ENCODE measurements at places on chromosomes 5 and 9.
A peak's percentile ranks its signal among the peaks of the same experiment; 100 is the strongest.

DNA sequence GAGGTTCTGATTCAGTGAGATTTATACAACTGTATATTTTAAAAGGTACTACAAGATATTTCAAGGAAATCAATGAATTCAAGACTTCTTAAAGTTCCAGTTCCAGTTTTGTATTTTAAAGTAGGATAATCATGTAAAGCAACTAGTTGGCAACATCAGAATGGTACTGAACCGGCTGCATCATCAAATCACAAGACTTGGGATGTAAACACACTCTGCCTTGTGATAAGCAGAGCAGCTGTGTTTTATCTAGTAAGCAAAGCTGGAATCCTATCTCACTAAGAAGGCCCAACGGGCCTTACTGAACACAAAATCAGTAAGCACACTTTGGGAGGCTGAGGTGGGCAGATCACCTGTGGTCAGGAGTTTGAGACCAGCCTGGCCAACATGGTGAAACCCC, 327.2 kb upstream of the NREP start:
- DNase-seq: no peak

DNA sequence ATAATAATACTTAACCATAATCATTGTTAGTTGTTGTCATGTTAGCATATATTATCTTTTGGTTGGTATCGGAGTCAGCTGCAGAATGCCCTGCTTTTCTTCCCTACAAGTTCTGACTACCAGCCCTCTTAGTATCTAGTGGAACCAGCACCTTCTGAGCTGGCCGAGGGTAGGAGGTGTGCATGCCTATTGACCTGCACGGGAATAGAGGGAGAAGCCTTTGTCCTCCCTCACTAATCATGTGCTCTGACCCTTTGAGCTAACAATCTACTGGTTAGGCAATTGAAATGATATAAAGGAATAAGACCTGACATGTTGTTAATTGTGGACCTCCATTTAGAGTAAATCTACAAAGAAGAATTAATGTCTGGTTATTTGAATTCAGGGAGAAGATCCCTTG, 4.1 kb downstream of the PCSK5 start:
- DNase-seq: no peak

- no peak for DNase-seq
Measured at GRCh38 chr5:159894149-159894720, 22.0 kb upstream of the ADRA1B start.

DNA sequence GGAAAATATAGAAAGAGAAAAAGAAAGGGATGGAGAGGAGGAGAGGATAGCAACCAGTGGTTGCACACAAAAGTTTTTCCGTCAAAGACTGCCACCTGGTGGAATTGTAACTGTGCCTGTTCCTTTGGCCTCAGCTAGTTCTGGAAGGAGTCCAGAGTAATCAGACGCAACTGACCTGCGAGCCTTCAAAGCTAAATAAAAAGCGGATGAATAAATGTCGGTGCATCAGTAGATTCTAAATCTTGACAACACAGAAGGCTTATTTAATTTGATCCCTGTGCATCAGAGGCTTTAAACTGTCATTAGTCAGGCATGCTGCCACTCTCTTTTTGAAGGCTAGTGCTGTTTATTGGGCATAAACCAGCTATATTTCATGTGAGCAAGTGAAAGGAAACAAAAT, 132.9 kb upstream of the ACO1 start:
- DNase-seq: no peak

DNA sequence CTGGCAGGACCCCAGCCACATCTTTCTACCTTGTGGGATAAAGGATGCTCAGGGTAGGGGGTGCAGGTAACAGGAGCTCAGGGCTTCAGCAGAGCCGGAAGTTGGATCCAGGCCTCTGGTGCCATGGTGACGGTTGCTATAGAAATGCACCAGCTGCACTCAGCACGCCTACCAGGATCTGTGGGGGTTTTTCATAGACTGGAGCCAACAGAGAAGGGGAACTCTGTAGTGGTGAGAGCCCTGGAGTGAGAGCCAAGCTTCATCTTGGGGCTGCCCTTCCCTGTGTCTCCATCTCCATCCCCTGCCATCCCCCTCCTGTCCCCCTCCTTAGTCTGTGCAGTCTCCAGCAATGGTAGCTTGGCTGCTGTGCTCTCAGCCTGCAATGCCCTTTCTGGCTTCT, 27.5 kb upstream of the BOD1 start:
- no peak for DNase-seq

- no peak for DNase-seq
Measured at GRCh38 chr9:123102375-123103113, 69.1 kb downstream of the GPR21 start.

DNA sequence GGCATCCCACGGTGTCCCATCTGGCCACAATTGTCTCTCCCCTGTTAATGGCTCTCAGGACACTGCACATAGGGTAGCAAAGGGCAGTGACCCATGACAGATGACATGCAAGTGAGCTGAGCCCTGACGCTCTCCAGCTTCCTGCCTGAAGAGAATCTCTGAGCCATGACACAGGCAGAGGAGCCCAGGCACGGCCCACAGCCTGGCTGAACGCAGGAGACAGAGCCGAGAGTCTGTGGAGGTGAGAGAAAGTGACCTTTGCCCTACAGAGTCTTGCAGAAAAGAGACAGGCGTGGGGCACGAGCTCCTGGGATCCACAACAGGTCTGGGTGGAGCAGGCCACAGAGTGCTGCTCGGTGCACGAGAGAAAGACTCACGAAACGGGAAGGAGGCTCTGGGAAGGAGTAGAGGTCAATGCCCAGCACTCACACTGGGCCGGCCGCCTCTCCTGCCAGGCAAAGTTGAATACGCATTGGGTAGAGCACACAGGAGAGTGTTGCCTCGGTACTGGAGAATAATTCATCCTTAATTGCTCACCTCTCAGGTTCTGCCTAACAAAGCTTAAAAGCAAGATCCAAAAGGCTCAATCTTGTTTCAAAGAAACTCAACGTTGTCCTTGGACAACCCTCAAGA, 90.3 kb downstream of the MRPL36 start:
- no peak for DNase-seq

- no peak for DNase-seq
Measured at GRCh38 chr9:124754289-124754688, 16.8 kb downstream of the NR6A1 start.

- no peak for DNase-seq
Measured at GRCh38 chr5:176778921-176779465, 31.4 kb upstream of the UNC5A start.

GRCh38 chr5:1641560-1642166, 117.9 kb upstream of the LPCAT1 start:
- DNase-seq: peak; percentile 71

DNA sequence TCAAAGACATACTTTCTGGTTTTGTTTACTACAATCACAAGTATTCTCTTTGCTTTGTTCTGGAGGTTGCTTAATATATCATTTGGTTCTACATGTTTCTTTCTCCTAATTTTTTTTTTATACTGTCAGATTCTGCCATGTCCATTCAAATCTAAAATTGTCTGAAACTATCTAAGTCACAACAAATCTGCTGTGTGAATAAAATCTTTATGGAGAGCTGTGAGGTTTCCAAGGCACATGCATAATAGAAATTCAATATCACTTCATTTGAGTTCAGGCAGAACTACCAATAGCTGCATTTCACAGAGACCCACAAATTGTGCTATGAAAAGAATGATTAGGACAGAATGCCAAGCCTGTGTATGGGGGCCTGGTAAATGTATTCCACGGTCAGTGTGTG, 346.9 kb upstream of the ARRDC3 start:
- no peak for DNase-seq

GRCh38 chr5:4735261-4735660, 404.9 kb upstream of the ADAMTS16 start:
- DNase-seq: no peak

GRCh38 chr5:135810188-135810943, 24.1 kb upstream of the SLC25A48 start:
- no peak for DNase-seq

DNA sequence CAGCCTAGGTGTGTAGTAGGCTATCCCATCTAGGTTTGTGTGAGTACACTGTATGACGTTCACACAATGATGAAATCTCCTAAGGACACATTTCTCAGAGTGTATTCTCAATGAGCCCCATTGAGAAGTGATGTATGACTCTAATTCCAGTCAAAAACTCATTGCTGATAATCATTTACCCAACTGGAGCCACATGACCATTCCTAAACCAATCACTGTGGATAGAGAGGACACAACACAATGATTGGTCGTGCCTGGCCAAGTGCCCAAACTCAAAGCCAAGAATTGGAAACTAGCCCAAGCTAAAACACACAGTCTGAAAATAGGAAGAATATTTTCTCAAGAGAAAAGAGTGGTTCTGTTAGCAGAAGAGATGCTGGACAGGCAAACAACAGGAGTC, 191.2 kb downstream of the ZNF462 start:
- DNase-seq: no peak

DNA sequence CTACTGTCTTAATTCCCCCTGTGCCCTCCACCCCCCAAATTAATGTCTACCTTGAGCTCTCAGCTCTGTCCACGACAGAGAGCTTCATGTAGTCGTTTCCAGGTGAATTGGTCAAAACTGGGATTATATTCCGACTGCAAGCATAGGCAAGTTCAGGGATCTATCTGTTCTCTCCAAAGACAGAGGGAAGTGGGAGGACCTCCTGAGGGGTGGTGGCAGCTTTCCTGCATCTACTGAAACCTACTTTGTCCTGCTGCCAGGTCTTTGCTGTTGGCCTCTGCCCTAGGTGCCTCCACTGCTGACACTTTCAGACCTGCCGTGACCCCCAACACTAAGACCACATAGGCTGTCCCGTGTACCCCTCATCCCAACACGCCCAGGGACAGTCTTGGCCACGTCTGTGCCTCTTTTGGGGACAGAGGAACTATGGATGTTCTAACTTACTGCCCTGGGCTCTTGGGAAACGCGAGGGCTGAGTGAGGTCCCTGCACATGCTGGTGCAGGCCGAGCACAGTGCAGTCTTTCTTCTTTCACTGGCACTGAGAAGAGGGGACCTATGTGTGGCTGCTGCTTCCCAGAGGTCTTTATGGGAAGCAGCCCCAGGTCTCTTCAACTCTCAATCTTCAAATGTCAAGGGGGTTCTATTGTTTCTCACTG, 125.6 kb downstream of the NTRK2 start:
- no peak for DNase-seq

- no peak for DNase-seq
Measured at GRCh38 chr5:81395262-81395661, 1.3 kb upstream of the ACOT12 start.

DNA sequence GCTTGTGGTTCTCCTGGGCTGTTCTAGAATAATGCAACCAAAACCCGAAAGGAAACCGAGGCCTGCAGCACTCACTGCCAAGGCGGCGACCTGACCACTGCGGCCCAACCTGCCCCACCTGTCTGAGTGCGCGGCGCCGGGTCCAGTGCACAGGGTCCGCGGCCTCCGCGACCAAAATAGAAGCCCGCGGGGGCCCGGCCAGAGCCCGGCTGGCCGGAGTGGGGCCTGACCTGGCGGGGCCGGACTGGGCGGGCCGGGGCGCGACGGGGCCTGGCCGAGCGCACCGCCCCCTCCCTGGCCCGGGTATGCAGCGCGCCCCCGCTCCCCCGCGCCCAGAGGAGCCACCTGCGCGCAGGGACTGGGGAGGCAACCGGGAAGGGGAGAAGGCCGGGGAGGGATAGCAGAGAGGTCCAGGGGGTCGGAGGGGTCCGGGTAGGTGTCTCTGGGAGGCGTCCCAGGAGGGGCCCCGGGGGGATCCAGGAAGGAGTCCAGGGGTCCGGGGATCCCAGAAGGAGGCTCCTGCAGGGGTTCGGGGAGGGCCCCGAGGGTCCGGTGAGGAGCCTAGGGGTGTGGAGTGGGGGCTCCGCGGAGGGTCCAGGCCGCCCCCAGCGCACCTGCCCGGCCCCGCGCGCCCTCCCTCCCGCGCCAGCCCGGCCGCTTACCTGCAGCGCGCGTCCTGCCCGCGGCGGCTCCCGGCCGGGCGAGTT, 503 bp downstream of the SEMA4D start:
- no peak for DNase-seq

- DNase-seq: no peak
Measured at GRCh38 chr9:9122230-9122875, 1322.8 kb upstream of the DMAC1 start.

DNA sequence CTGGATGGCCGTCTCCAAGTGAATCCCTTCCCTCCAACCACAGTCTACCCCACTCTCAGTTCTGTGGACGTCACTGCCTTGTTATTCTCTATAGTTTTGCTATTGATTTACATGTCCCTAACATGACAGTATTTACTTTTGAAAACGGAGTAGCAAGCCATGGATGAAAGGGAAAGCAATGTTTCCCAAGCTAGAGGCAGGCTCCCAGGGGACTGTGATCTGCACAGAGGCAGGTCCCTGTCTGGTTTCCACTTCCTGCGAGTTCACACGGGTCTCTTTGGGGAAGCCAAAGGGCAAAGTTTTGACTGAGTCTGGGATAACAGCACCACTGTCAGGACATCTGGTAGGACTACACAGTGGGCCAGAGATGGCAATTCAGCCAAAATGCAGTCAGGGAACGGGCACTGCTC, 12.7 kb downstream of the C9orf153 start:
- no peak for DNase-seq

GRCh38 chr5:73420666-73421065, 27.9 kb downstream of the FOXD1 start:
- no peak for DNase-seq

- no peak for DNase-seq
Measured at GRCh38 chr9:69249337-69249736, 75.3 kb downstream of the TJP2 start.

DNA sequence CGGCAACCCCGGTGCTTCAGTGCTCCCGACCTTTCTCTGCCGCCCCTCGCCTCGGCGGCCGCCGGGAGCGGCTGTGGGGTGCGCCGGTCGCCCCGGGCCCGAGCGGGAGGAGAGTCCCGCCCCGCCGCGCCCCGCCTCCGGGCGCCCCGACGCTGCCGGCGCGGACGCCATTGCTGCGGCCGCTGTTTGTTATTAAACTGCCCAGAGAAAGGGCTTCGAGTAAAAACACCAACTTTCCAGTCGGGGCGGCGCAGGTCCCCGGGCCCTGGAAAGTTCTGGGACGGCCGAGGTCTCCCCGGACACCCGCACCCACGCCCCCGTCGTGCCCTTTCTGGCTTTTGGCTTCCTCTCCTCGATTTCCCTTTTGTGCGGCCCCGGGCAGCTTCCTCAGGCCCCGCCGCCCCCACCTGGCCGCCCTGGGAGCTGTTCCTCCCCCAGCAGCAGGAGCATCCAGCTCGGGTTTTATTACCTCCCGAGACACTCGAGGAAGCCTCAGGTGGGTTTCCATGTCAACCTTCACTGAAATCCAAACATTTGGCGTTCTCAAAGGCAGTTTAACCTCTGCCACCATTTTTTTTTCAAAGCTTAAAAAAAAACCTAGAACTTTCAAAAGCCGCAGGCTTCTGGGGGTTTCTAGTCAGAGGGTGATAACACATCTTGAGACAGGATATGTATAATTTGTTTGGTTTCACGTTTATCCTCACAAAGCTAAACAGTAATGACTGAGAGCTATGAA, 334.4 kb downstream of the CWC27 start:
- peak; percentile 39 for DNase-seq

- DNase-seq: no peak
Measured at GRCh38 chr9:135309763-135310125, 169.8 kb upstream of the PPP1R26 start.
